CD4-positive, alpha-beta T cell treated with Interleukin-1 beta for 1 hour (primary cell): ENCODE measurements at places on chromosomes 16 and 17.

- DNase-seq, result peak; percentile 2
These were observed 394.0 kb downstream of the CA10 start for GRCh38 chr17:51764387-51764971.

GRCh38 chr17:32461498-32461852, 17.2 kb downstream of the PSMD11 start:
- no peak for DNase-seq

DNA sequence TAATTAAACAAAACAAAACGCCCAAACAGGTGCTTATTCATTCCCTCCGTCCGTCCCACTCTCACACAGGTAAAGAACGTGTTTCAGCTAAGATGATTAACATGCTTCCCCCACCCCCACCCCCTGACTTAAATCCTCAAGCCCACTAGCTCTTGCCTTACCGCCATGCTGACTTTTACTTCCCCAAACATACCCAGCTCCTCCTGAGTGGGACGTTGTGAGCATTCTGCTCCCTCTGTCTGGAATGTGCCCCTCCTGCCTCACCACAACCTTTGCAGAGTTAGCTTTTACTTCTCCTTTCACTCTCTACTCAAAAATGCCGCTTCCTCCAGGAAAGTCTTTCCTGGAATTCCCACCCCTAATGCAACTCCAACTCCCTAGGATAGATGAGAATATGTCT, 774.0 kb upstream of the RBFOX1 start:
- DNase-seq, result no peak

DNA sequence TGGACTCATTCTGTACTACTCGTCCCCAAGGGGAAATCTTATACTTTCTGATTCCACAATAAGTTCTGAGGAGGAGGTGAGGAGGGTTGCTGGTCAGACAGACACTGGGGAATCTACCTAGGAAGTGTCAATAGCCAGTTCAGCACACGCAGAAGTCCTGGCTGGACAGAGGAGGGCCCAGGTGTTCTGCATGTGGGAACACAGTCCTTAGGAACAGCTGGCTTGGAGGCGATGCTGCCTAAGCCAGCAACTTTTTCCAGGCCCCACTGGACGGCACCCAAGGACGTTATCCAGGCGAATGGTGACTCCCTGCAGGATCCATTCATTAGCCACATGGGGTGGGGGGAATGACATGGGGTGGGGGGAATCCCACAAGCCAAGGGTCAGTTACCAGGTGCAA, 29.9 kb upstream of the WFIKKN2 start:
- no peak for DNase-seq

GRCh38 chr16:29943846-29944799, 17.8 kb upstream of the TMEM219 start:
- no peak for DNase-seq

- no peak for DNase-seq
These were observed 18.3 kb downstream of the COQ7 start for GRCh38 chr16:19085679-19086200.

DNA sequence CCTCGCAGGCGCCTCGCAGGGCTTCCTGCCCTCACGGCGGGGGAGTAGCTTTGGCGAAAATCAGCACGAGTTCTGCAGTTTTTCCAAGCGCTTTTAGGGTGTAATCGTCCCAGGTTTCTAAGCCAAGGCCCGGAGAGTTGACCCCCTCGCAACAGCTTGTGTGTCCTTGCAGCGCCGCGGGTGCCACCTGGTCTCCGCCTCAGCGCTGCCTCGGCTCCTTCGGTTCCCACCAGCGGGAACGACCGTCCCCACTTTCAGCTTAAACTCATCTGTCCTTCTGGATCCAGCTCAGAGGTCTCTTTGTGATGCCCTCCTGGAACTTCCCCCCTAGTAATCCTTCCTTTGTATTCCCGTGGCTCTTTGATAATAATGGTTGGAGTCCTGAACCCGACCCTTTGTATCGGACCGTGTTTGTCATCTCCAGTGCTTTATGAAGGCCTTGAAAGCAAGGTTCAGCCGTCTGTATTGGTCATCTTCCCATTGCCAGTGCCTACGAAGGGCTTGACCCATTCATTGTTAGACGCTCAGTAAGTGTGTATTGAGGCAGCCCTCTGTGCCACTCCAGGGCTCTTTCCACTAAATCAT, 858 bp upstream of the SMARCE1 start:
- DNase-seq, result no peak

- DNase-seq, result peak; percentile 25
These were observed 2.6 kb downstream of the PARD6A start for GRCh38 chr16:67663151-67663876.

DNA sequence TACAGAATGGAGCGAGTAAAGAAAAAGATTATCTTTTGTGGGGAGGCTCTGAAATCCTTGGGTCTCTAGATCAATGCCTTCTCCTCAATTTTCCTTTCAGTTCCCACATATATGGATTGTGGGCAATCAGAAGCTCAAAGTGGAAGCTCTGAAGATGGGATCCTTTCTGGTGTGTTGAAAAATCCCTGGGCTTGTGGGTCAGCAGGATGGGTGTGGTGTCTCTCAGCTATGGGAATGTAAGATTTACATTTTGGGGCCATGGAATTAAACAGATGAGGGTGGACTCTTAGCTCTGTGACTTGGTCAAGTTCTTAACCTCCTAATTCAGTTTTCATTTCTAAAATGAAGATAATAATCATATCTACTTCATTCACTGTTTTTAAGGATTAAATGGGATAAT, 231.9 kb upstream of the CA10 start:
- DNase-seq, result no peak

- DNase-seq, result no peak
These were observed 44.0 kb downstream of the GPRC5B start for GRCh38 chr16:19840524-19841110.
